ENCODE measurements at places on chromosomes 4 and X. TPM values are rescaled to one million over a fixed set of nuclear protein-coding genes. Genes with fewer than 3 reads are reported as not detected.
A peak's percentile ranks its signal among the peaks of the same experiment; 100 is the strongest.

DNA sequence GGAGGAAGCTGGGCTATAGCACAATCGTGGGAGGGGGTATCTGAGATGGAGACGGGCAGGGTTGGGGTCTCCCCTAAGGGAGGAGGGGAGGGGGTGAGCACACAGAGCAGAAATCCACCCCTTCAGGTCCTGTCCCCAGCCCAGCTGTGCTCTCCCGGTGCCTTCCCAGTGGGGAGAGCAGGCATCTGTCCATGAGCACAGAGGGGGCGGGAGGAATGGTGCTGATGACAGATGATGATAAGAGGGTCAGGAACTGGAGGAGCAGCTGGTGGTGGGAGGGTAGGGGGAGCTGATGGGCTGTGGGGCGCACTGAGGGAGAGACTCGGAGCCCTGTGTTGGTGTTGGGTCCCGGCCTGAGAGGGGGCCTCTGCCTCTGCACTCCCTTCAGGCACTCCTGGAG is 8.6 kb downstream of the ATP2B3 start:
- DNase-seq = no peak

GRCh38 chr4:48748949-48749596 is 31.0 kb downstream of the FRYL start:
- DNase-seq = no peak

DNA sequence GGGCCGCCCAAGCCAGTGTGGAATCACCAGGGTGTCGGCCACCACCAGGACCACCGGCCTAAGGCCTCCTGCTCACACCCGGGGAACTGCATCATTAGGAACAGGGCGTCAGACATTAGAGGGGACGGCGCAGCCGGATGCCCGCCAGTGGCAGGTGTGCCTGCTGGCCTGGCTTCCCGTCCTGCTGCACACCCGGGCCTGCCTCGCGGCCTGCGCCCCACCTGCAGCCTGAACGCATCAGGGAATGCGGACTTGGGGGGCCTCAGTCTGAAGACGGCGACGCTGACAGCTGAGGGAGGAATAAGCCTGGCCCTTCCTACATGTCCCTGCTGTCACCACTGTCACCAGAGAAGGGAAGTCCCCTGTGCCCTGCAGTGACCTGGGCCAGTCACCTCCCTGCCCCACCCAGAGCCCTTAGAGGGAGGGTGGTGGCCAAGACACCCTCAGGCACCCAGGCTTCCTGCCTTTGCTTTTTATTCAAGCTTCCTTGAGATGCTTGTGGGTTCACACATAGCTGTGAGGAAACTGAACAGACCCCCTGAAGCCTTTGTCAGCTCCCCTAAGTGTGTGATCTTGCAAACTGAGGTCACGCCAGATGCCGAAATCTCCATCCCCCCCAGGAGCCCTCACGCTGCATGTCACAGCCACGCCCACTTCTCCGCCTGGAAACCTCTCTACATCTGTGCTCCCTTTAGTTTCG is 3.2 kb downstream of the DGKQ start:
- DNase-seq = no peak

GRCh38 chr4:94484818-94485217 is 33.1 kb downstream of the PDLIM5 start:
- no peak for DNase-seq

DNA sequence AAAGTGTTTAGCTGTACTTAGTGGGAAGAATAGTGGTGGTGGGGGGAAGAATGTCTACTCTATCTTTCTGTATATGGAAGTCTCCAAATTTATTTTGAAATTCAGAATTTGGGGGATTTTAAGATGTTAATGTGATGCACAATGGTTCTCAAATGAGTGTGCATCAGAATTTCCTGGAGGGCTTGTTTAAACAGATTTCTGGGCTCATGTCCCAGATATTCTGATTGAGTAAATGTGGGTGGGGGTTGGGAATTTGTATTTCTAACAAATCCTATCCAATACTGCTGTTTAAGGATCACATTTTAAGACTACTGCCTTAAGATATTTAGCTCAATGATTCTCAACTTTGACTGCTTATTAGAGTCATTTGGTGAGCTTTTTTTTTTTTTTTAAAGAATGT is 15.1 kb upstream of the INTS6L start:
- no peak for DNase-seq

DNA sequence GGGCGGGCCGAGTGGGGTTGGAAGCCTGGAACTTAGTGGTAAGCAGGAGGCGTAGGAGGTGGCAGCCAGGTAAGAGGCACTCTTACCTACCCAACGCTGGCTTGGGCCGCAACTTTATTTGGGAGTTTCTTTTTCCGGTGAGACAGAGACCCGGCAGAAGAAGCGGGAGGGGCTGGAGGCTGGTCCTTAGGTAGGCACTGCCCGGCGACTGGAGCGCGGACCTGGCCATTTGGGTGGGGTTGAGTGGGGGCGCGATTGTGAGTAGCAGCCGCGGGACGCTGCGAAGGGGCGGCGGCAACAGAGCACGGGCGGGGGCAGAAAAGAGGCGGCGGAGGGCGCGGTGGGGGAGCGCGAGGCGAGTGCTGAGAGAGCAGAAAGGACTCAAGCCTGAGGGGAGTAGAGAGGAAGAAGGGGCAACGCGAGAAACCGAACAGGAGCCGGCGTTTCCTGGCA is 334 bp upstream of the POU4F2 start:
- DNase-seq = no peak

GRCh38 chr4:99833756-99834155 is 17.1 kb downstream of the DAPP1 start:
- no peak for DNase-seq

- DNase-seq = peak; percentile 40
Measured at GRCh38 chr4:7757501-7758471, 181.9 kb downstream of the AFAP1 start.

- no peak for DNase-seq
Measured at GRCh38 chr4:101238706-101239105, 108.6 kb downstream of the PPP3CA start.

DNA sequence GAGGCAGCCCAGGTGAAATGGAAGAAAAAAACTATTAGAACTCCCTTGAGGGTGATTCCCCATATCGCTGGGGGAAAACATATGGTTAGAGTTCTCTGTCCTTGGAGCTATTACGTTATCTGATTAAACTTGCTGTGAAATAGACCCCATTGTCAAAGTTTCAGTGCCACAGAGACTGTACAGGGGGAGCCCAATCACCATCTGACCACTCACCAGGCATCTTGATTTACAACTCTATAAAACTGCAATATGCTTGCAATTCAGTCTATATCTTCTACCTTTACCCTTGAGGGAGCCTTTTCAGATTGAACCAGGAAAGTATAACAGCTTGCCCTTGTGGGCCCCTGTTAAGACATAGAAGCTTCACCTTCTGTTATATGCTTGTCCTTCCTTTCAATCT is 18.2 kb downstream of the TMEM255A start:
- no peak for DNase-seq

- no peak for DNase-seq
Measured at GRCh38 chr4:73443224-73443623, 7.2 kb downstream of the AFP start.

DNA sequence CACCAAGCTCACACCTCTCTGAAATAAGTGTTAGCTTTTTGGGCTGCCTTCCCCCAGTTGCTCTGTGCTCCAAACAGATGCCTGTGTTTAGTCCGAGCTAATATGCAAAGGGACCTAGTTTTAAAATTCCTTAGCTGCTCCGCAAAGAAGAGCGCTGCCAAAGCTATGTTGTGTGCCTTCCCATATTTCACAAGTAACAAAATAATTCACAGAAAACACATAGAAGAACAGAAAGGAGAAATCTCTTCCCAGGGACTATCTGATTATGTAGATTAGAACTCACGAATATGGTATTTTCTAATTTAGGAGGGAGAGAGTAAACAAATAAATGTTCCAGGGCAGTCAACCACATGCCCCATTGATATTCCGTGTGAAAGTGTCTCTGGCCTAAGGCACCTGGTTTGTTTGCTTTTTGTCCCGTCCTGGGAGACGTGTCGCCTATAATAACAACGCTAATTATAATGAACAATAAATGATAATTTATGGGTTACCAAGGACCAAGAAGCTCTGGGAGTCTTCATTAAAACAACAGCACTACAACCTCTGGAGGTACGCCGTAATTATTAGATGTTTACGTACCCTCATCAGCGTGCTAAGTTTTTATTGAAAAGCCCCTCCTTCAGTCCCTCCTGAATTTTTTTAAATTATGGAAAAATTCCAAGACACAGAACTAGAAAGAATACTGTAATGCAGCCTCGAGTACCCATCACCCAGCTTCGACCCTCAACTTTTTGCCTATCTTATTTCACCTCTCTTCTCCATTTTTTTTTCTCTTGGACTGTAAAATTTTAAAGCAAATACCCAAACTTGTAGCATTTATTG is 1.2 kb upstream of the CCNG2 start:
- DNase-seq = no peak

GRCh38 chrX:115940348-115940747 is 230.2 kb upstream of the AGTR2 start:
- DNase-seq = no peak

DNA sequence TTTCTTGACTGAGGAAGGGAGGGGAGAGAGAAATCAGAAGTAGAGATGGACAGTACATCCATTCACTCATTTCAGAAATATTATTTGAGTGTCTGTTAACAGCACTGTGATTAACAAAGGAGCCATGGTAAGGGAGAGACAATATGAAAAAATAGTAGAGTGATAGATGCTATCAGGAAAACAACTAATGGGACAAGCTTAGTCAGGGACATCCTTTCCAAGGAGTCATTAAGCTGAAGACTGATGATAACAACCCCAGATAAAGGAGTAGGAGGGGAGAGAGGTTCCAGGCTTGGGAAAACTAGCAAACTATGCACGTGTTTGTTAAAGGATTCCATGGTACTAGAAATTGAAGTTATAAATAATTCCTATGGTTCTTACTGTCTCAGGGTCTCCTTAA is 122.2 kb downstream of the CBR4 start:
- no peak for DNase-seq

GRCh38 chr4:10029403-10029802 is 8.1 kb upstream of the SLC2A9 start:
- DNase-seq = no peak

DNA sequence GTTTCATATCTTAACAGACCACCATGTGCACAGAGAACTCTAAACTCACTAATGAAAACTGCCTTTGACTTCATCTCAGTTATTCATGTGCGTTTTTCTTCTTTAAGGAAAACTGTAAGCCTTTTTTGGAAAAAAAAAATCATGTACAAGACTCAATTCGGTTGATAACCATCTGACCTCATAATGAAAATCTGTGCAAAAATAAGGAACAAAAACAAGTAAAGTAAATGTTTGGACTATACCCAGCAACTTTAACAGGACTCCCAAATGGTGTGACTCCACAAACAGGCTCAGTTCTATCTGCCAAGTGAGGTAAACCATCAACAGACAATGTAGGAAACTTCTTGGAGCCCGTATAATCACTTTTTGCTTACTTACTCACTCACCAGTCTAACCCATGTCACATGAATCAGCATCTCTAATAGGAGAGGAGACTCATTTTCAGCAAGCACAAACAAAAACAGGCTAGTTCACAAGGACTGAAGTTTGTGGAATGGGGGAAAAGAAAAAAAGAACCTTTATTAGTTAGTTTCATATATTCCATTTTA is 9.3 kb downstream of the APOO start:
- DNase-seq = no peak

- no peak for DNase-seq
Measured at GRCh38 chr4:26410385-26411293, 79.6 kb downstream of the CCKAR start.

DNA sequence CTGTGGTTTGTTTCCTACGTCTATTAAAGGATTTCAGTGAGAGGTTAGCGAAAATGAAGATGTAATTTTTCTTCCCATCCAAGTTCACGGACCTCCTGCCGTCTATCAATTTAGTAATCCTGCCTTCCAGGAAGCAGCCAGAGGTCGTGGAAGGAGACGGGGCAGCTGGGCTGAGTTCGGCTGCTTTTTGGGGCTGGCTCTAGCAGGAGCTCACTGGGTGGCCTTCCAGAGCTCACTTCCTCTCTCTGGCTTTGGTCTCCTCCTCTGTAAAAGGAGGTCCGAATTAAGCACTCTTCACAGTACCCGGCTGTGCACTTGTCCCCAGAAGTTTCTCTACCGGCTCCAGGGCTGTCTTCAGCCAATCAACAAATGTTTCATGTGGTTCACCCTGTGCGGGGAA is 295.4 kb downstream of the BCOR start:
- no peak for DNase-seq

DNA sequence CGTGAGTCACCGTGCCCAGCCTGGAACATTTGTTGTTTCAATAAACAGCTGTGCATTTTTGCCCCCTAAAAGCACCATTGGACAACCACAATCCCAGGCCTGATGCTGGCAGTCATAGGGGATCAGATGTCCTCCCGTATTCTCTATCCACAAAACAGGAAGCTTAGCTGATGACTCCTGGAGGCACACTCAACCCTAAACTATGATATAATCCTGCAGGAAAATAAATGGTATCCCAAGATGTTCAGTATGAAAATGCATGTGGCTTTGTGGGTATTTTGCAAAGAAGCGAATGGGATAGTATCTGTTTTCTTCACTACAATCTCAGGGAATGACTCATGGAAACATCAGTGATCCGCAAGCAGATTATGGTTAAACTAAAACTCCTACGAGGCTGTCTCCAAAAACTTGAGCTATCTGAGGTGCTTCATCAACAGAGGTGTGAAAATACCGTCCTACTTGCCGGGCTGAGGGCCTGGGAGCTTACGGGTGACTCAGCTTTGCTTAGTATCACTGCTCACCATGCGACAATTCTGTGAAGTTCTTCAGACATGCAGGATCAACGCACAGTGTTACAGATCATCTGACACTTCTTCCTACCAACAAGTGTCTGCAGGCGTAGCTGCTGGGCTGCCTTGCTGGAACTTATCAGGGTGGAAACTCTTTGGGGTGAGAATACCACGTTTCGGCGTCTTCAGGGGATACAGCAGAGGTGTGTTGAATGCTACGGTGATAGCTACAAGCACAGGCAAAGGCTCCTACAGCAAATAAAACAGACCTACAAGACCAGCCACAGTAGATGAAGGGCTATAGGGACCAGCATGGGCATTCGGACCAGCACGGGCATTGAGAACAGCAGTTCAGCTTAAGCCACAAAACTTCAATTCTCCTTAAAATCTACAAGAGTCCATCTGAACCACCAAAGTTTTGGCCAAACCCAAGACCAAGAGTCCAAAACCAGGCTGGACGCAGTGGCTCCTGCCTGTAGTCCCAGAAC is 148.5 kb downstream of the DHRSX start:
- no peak for DNase-seq

DNA sequence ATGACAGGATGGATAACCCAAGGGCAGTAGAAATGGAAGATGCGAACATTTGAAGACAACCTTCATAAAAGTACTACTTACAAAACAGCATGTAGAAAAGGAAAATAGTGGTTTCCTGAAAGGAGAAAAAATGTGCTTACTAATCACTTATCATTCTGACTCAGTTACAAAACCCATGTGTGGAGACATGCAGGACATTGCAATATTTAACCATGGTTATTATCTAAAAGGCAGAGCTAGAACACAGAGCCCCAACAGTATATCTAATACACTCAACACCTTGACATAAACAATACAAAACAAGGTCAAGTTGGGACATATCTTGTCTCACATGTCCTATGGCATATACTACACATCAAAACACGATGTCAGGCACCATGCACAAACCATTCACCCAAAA is 55.9 kb downstream of the EIF4E start:
- DNase-seq = no peak

The TMPRSS11A gene
- not detected for total RNA-seq

The PRPS1 gene
- 20.7 TPM for total RNA-seq

The AFAP1 gene
- total RNA-seq = 6.2 TPM

The SYP gene
- total RNA-seq = 1.6 TPM

The PCDH7 gene
- total RNA-seq = 18.7 TPM

The SLITRK4 gene
- total RNA-seq = 0.38 TPM

The ETDA gene
- not detected for total RNA-seq

Data from Right ventricle myocardium superior (tissue), 1 donor.